ENCODE measurements at places on chromosomes 7 and 10.

GRCh38 chr10:48464871-48465736, 139.8 kb downstream of the ARHGAP22 start:
- peak; percentile 46 for DNase-seq

GRCh38 chr10:51867956-51868355, 168.6 kb upstream of the CSTF2T start:
- DNase-seq, result no peak

- no peak for DNase-seq
Measured at GRCh38 chr10:47331954-47332353, 9.7 kb downstream of the GDF2 start.

GRCh38 chr7:99558306-99559174, at the start of gene ZNF655:
ZNF655 (plus strand) TSS chr7:99558642; CDS start chr7:99560560, 1,918 bp downstream.
- DNase-seq, result peak; percentile 96

GRCh38 chr7:10860516-10860915, 113.2 kb upstream of the PHF14 start:
- no peak for DNase-seq

DNA sequence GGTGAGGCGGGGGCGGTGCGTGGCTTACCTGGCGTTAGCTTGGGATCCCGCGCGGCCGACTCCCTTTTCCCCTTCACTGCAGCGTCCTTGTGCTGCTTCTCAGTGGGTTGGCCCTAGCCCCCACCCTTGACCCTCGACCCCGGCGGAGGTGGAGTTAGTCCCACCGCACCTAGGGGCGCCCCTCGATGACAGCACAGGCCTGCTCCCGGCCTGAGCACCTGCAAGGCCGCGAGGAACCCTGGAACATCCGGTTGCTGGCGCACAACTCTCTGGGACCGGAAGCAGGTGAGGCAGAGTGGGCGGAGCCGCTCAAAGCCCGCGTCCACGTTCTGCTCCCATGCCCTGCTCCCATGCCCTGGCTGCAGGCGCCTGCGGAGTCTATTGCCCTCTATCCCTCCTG, 266.9 kb downstream of the USP6NL start:
- no peak for DNase-seq

GRCh38 chr10:109933984-109934565, 10.8 kb upstream of the XPNPEP1 start:
- no peak for DNase-seq

GRCh38 chr7:67962863-67963262, 966.2 kb downstream of the TYW1 start:
- DNase-seq, result no peak

DNA sequence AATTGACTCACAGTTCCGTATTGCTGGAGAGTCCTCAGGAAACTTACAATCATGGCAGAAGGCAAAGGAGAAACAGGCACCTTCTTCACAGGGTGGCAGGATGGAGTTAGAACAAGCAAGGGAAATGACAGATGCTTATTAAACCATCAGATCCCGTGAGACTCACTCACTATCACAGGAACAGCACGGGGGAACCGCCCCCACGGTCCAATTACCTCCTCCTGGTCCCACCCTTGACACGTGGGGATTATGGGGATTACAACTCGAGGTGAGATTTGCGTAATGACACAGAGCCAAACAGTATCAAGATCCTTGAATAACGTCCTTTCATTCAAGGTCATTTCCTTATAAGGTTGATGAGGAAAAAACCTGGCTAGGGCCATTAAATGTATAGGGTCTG, 176.6 kb downstream of the TPK1 start:
- no peak for DNase-seq

- no peak for DNase-seq
Measured at GRCh38 chr7:87000344-87000743, 59.1 kb downstream of the ELAPOR2 start.

DNA sequence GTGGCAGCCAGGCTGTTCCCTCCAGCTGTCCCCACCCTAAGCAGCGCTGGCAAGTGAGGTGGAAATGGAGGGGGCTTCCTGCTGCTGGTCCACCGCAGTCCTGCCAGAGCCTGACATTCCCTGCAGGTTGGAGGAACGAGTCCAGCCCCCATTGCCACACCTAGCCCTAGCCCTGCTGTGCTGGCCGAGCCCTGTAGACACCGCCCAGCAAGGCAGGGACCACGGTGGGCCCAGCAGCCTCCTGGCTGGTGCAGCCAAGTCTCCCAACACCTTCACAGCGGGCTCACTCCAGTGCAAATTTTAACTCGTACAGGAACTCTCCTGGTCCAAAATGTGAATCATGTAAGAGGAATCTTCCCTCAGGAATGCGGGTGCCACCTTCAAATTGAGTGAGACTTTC, 116.3 kb downstream of the PAXIP1 start:
- DNase-seq, result no peak
